ENCODE measurements at places on chromosomes 4 and X. TPM values are rescaled to one million over a fixed set of nuclear protein-coding genes. Genes with fewer than 3 reads are reported as not detected.

Gene CNKSR2
- total RNA-seq, result 0.53 TPM

Gene RPA4
- 1.2 TPM for total RNA-seq

Gene DGKK
- not detected for total RNA-seq

Gene GRPR
- total RNA-seq, result not detected

Gene POU3F4
- total RNA-seq, result not detected

Gene JAKMIP1
- total RNA-seq, result not detected

Gene PFKFB1
- 0.13 TPM for total RNA-seq

Gene NLRP2B
- not detected for total RNA-seq

Gene UGT2B11
- not detected for total RNA-seq

Gene NDNF
- total RNA-seq, result not detected

Gene GAR1
- total RNA-seq, result 6.8 TPM

Gene S100P
- total RNA-seq, result 928 TPM

Gene SHROOM2
- 2.4 TPM for total RNA-seq

Gene CPZ
- total RNA-seq, result not detected

Gene CXCL6
- not detected for total RNA-seq

Gene NAA11
- not detected for total RNA-seq

Gene RNF128
- 32.1 TPM for total RNA-seq

Gene TMPRSS11D
- 15.1 TPM for total RNA-seq

Gene PPBP
- total RNA-seq, result 0.13 TPM

Gene NXF2
- not detected for total RNA-seq

Gene FGF2
- total RNA-seq, result 14.8 TPM

Gene MORC4
- total RNA-seq, result 23.7 TPM

Gene UGT8
- under 0.01 TPM for total RNA-seq

Gene FGF5
- 0.51 TPM for total RNA-seq

Gene RBMX2
- total RNA-seq, result 27.1 TPM

Gene TIMP1
- 32.0 TPM for total RNA-seq

Gene ATP1B4
- total RNA-seq, result not detected

Gene PDZD11
- total RNA-seq, result 18.7 TPM

Gene PCYT1B
- 0.13 TPM for total RNA-seq

Gene DMD
- 4.0 TPM for total RNA-seq

Gene ENPEP
- total RNA-seq, result not detected

Gene CDS1
- 28.2 TPM for total RNA-seq

Gene TRAM1L1
- 0.26 TPM for total RNA-seq

Gene ZAR1
- not detected for total RNA-seq

Gene CXCL1
- total RNA-seq, result 4.2 TPM

Gene TMSB15C
- 1.8 TPM for total RNA-seq

Gene EPGN
- total RNA-seq, result 129 TPM

Gene ODAPH
- not detected for total RNA-seq

Gene IL1RAPL1
- not detected for total RNA-seq

Gene AFM
- not detected for total RNA-seq

Gene SPACA5
- total RNA-seq, result not detected
